ENCODE measurements at places on chromosomes 2 and 18. TPM values are rescaled to one million over a fixed set of nuclear protein-coding genes. Genes with fewer than 3 reads are reported as not detected.
A peak's percentile ranks its signal among the peaks of the same experiment; 100 is the strongest.

DNA sequence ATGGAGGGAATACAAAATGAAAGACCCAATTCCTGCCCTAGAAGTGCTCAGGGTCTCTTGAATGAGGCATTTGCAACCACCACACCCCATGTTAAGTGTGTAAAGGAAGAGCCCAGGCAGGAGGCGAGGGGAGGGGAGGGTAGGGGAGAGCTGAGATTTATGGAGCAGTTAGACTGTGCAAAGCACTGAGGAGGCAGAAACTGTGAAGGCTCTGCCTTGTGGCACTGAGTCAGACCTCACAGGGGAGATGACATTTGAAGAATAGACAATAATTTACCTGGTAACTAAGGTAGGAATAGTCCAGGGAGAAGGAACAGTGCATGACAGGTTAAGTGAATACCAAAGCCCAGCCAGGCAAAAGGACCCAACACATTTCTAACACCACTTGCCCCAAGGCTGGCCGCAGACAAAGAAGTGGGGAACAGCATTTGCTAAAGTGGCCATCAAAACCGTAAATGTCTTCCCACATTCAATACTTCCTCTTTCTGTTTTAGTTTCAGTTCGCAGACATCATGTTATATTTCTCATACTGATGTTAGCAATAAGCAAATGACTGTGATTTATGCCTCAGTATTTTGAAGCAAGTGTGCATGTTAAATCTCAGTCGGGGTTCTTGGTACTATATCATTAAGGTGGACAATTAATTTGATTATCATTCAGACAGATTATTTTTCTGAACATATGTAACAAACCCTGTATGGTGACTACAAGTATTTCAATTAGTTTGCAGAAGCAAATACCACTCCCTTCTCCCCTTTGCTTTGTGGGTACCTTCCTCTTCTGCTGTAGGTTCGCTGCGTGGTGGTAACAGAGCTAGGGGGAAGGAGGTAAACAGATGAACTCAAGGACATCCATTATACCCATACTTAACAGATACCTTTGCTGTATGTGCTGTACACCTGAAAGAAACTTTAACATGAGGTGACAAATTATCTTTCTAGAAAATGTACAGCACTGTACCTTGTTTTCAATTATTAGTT lies 27.5 kb downstream of the CDH20 start:
- no peak for DNase-seq

DNA sequence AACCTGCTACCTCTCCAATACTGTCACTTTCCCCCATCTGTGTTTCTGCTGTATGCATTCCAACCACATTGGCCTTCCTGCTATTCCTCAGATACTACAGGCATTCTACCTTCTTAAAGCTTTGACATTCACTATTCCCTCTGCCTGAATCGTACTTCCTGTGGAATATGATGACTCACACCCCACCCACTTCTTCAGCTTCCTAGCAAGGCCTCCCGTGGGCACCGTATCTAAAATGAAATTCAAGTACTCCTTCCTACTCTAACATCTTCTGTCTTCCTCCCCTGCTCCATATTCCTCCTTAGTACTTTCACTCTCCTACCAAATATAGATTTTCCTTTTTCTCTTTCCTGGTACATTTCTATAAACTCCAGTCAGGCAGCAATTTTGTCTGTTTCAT lies 710.4 kb downstream of the RNF144A start:
- no peak for DNase-seq

- no peak for DNase-seq
Observed at GRCh38 chr2:47150175-47150574, 4.9 kb downstream of the STPG4 start.

- peak; percentile 69 for DNase-seq
Observed at GRCh38 chr18:46199515-46200147, 95.4 kb downstream of the HAUS1 start.

The PIAS2 gene
- total RNA-seq = 23.2 TPM

The G6PC2 gene
- not detected for total RNA-seq

GRCh38 chr2:216882876-216883275 lies 23.0 kb upstream of the TNP1 start:
- no peak for DNase-seq

DNA sequence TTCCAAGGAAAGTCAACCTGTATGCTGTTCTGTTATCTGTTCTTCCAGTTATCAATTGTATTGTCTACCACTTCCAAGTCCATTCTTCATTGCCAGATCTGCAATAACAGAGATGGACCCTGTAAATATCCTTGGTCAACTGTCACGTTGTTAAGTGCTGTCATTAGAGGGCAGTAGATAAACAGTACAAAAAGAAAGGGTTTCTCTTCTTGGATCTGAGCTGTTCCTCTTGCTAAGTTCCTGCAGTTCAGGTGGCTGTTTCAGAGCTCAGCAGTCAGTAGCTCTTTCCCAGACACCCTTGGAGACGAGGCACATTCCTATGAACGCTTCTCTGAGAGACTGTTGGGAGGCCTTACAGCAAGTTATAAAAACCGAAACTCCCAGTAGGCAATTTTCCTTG lies 957.1 kb upstream of the CHAC2 start:
- peak; percentile 21 for DNase-seq

GRCh38 chr18:72107647-72108383 lies 436.3 kb downstream of the CBLN2 start:
- DNase-seq = no peak

DNA sequence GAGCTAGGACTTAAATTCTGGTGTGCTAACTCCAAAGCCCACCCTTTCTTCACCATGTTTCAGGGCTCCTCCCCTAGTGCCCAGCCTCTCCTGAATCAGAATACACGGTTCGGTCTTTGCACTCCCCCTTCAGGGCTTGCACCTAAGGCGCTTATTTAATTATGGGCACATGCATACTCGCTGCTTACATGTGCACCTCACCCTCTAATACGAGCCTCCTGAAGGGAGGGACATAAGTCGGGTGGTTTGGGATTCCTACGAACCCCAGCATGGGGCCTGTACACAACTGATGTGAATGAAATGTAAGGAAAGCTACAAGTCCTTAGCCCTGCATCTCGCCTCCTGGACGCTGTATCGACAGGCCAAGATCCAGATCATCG lies 435 bp downstream of the IFT172 start:
- DNase-seq = no peak

GRCh38 chr2:70371753-70372152 lies 69.9 kb upstream of the FAM136A start:
- peak; percentile 87 for DNase-seq

- DNase-seq = no peak
Observed at GRCh38 chr18:76657911-76658470, 162.9 kb upstream of the ZNF516 start.

GRCh38 chr18:49988733-49989132 lies 175.4 kb upstream of the ACAA2 start:
- no peak for DNase-seq

All from HFFc6 (cell line).